Fibroblast of villous mesenchyme (primary cell): ENCODE measurements at places on chromosomes 12 and 14.

- DNase-seq: peak; percentile 50
These were observed 25.9 kb upstream of the CRIP2 start for GRCh38 chr14:105448706-105449111.

GRCh38 chr12:73136386-73136785 lies 864.2 kb downstream of the TRHDE start:
- no peak for DNase-seq

DNA sequence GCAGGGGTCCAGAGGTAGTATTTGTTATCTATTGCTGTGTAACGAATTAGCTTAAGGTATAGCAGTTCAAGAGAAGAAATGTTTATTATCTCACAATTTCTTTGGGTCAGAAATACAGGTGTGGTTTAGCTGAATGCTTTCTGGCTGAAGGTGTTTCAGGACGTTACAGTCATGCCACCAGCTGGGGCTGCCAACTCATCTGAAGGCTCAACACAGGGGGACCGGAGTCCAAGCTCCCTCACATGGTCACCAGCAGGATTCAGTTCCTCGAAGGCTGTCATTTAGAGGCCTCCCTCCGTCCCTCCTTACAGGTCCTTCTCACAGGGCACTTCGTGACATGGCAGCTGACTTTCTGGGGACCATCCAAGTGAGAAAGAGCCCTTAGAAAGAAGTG lies 37.5 kb upstream of the SINHCAF start:
- DNase-seq: no peak

GRCh38 chr14:76887191-76887590 lies 61.0 kb downstream of the LRRC74A start:
- DNase-seq: no peak

DNA sequence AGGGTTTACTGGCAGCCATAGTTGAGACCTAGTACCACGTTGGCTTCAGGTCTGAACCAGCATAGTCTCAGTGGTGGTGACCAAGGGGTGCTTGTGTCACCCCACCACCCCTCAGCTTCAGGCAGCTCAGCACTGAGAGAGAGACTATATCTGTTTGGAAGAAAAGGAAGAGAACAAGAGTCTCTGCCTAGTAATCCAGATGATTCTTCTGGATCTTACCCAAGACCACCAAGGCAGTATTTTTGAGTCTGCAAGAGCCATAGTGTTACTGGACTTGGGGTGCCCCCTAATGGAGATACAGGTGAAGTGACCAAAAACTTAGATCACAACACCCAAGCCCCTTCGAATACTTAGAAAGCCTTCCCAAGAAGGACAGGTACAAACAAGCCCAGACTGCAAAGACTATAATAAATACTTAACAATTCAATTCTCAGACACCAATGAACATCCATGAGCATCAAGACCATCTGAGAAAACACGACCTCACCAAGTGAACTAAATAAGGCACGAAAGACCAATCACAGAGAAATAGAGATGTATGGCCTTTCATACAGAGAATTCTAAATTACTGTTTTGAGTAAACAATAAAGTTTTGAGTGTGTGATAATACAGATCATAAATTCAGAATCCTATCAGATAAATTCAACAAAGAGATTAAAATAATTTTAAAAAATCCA lies 107.0 kb downstream of the HELB start:
- DNase-seq: peak; percentile 75

- DNase-seq: no peak
These were observed 25.6 kb downstream of the AKAP6 start for GRCh38 chr14:32354716-32355115.

DNA sequence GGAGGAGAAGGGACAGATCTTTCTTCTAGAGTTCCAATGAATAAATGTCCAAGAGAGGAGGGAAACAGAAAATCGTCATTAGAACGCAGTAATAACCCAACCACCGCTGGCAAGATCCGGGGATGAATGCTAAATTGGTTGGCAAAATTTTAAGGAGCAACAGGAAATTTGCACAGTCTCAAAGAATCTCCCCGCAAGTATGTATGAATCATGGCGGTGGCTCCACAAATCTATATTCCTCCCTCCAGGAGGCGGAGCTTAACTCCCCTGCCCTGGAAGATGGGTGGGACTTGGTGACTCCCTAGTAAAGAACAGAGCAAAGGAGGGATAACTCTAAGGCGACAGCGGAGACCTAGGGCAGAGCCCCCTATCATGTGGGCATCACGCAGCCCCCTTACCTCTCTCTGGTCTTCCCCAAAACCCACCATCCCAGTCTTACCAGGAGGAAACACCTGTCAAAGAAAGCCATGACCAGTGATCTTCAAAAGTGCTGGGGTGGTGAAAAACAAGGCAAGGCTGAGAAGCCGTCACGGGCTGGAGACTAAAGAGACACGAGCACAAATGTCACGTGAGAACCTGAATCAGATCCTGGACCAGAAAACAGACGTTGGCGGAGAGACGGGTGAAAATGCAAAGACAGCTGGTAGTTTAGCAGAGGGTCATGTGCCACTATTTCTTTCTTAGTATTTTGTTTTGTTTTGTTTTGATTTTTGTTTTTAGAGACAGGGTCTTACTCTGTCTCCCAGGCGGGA lies 125.8 kb downstream of the NCOR2 start:
- peak; percentile 89 for DNase-seq

GRCh38 chr14:89466484-89466883 lies 49.5 kb upstream of the FOXN3 start:
- no peak for DNase-seq

GRCh38 chr14:61527325-61528100 lies 167.8 kb upstream of the HIF1A start:
- DNase-seq: peak; percentile 77

DNA sequence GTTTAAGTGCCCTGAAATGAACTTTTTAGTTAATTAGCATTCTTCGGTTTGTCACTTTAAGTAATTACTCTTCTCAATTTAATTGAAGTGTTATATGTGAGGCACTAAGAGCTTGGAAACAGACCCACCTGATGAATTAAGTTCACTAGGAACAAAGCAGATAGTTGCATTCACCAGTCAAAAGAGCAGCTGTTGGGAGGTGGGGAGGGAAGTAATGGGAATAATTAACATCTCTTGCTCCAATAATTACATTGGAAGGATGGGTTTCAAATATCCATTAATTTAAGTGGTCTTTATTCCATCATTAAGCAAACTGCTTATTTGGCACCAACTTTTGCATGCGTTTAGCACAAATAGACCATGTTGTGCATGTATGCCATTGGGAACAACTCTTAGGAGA lies 667.2 kb downstream of the GALC start:
- DNase-seq: no peak

GRCh38 chr14:67370830-67371229 lies 10.7 kb downstream of the EIF2S1 start:
- no peak for DNase-seq

GRCh38 chr12:23186950-23187349 lies 562.0 kb downstream of the ETNK1 start:
- no peak for DNase-seq

DNA sequence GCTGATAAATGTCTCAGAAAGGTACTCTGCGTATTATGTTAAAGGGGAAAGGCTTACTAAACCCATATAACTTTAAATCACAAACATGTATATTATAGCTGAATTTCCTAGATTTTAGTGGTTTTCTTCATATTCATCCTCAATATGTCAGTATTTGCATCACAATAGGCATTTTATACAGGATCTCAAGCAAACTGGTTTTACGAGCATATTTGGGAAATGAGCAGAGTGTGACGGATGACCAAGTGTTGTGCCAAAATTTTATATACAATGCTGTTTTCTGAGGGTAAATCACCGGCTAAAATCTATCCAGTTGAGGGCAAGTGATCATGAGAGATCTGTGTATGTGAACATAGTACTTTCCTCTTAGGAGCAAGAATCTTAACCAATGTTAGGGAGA lies 8.4 kb downstream of the CPM start:
- no peak for DNase-seq

GRCh38 chr12:92370828-92371227 lies 225.2 kb upstream of the BTG1 start:
- DNase-seq: no peak

DNA sequence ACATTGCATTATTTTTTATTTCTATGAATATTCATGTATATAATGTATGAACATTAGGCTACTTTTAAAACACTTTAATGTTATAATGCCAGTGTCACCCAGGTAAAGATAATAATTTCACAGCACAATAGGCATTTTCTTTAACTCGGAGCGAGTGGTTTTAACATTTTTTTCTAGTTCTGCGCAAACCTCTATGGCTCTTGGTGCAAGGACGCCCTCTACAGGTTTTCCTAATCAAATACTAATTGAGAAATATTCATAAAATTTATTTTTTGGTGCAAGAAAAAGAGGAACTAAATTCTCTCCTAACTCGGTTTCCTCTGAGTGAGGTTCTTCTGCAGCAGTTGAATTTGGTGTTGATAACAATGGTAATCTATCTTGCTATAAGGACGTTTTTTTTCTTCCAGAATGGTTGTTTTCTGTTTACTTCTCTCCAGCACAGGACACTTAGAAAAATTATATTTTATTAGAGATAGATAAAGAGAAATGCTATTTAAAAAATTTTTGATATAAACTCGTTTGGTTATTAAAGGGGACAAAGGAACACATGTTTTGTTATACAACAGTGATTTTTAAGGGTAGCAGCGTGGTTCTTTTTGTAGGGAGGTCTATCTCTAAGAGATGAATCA lies 2.4 kb upstream of the WIF1 start:
- DNase-seq: peak; percentile 34

- DNase-seq: no peak
These were observed 8.6 kb upstream of the ALDH2 start for GRCh38 chr12:111758120-111758561.

DNA sequence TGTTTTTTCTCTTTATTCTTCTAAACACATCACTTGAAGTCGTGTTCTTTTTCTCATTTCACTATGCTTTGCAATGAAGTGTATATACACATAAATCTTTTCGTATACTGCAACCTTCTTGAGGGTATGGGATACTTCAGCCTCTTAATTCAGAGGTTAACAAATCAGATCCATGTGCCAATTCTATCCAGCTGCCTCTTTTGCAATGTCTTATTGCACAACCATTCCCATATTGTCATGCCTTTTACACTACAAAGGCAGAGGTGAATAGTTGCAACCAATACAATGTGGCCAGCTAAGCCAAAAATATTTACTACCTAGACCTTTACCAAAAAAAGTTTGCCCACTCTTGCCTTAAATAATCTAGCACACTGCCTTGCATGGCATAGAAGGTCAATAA lies 224.5 kb upstream of the FOXG1 start:
- peak; percentile 0 for DNase-seq

DNA sequence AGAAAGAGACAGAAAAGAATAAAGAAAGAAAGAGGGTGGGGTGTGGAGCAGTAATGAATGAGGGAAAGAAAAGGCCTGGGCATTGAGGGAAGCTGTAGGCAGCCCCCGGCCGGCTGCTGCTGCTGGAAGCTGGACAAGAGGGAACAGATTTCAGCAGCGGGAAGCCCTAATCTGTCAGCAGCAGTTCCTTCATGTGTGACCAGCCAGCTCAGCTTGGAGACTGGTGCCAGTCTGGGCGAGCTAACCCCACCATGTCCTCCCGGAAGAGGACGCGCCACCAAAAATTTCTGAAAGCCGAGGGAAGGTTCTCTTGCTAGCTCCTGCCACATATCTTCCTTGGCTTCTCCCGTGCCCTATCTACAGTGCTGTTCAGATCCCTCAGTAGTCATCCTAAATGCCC lies 236.8 kb downstream of the GRIN2B start:
- no peak for DNase-seq

DNA sequence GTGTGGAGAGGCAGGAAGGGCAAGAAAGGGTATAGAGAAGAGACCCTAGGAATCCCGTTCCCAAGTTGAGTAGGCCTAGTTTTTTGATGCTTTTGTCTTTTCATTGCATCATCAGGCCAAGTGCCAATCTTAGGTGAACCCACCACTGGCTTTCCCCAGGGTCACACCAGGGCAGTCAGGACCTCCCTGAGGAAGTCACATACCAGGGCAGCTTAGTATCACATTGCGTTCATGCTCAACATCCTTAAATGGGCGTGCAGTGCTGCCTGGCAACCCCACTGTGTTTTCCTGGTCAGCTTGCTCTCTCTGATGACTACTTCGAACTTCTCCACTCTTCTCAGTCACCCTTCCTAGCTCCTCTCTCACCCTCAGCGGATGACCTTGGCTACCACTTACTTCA lies 9.0 kb downstream of the ASIC1 start:
- peak; percentile 70 for DNase-seq

DNA sequence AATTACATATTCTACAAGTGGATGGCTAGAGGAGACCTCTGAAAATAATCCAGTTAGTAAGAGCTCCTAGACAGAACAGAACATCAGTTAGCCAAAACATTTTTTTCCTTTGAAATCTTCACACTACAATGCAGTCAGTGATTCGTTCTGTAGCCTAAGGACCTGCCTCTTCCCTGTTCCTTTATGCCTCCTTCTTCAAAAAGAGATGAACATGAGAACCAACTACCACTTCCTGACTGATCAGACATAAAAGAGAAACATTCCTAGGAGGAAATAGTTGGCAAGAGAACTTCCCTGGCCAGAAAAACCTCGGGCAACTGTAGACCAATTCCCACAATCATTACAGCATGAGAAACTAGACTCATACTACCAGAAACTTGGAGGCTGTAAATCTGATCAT lies 29.4 kb downstream of the ITPR2 start:
- DNase-seq: peak; percentile 44

- DNase-seq: peak; percentile 80
These were observed 86.3 kb upstream of the USP44 start for GRCh38 chr12:95637471-95638155.

DNA sequence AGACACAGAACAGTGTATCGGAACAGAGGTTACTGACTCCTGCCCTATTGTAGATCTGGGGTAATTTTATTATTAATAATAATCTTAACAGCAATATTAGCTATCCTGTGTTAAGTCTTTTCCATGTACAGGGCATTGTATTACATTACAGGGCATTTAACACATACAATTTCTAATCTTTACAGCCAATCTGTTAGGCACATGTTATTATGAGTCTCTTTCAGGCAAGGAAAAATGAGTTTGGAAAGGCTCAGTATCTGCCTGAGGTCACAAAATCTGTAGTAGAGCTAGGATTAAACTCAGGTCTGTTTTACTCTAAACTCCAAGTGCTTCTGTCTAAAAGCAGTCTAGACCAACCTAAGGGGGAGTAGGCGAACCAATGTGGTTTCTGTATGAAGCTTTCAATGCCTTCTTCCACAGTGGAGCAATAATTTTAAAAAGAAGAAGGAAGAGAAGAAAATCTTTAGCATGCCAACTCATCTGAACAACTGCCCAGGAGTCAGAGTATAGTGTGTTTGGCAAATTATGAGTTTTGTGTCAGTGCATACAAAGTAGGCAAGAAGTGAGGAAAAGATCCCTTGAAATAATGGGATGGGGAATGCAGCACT lies 192.6 kb downstream of the CHST11 start:
- DNase-seq: no peak
